ENCODE measurements at places on chromosomes 5 and 9.

DNA sequence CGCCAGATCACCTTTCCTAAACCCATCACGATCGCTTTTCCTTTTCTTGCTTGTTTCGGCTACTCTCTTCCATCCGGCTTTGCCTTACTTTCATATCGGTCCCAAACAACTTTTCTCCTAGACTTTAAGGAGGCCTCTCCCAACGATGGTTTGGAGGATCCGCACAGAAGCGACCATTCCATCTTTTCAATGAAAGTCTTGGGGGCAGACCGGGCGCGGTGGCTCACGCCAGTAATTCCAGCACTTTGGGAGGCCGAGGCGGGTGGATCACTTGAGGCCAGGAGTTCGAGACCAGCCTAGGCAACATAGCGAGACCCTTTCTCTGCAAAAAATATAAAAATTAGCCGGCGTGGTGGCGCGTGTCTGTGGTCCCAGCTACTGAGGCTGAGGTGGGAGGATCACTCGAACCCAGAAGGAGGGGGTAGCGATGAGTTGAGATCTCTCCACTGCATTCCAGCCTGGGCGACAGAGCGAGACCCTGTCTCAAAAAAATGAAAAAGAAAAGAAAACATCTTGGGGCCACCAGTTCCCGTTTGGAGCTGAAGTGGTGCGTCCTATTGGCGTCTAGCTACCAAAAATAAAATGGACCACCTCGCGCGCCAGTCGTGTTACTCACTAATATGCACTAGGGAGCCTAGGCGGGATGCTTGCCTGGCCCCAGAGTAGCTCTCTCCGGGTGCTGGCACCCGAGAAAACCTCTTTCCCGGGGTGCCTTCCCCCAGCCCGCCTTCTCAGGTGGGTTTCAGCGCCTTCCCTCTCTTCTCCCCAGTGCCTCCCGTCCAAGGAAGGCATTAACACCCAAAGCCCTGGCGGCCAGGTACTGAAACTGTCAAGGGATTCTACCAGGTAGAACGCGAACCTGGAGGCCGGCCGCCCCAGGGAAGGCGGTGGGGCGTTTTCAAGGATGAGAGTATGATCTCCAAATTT, 800 bp upstream of the AP3B1 start:
- DNase-seq: peak; percentile 15

GRCh38 chr5:62547945-62548630, 30.5 kb upstream of the LRRC70 start:
- no peak for DNase-seq

DNA sequence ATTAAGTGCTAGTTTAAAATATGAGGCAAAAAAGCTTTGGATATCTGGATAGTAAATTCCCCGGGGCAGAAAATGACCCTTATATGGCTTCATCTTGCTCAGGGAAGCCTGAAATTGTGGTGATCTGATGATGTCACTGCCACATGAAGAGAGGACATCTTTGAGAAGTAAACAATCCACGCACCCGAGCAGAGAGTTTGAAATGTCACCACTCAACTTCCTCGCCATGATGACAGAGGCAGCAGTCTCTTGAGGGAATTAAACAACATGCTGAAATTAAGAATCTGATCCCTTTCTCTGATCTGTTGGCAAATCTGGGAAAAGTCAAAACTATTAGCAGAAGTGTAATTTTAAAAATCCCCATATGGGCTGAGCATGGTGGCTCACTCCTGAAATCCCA, 110.0 kb downstream of the TLE1 start:
- no peak for DNase-seq

DNA sequence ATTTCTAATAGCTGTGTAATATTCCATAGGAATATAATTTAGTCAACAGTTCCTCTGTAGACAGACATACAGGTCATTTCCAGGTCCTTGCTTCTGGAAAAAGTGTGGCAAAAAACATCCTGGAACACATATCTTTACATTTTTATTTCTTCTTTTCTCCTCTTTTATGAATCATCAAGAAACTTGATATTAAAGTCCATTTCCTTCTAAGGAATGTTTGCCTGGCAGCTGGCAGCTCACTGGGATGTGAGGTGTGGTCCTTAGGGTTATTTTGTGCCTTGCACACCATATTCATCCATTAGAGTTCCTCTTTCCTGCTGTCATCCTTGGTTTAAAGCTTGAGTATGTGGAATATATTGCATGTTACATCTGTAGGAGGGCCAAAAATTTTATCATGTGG, 122.0 kb downstream of the GALNT10 start:
- DNase-seq: no peak

DNA sequence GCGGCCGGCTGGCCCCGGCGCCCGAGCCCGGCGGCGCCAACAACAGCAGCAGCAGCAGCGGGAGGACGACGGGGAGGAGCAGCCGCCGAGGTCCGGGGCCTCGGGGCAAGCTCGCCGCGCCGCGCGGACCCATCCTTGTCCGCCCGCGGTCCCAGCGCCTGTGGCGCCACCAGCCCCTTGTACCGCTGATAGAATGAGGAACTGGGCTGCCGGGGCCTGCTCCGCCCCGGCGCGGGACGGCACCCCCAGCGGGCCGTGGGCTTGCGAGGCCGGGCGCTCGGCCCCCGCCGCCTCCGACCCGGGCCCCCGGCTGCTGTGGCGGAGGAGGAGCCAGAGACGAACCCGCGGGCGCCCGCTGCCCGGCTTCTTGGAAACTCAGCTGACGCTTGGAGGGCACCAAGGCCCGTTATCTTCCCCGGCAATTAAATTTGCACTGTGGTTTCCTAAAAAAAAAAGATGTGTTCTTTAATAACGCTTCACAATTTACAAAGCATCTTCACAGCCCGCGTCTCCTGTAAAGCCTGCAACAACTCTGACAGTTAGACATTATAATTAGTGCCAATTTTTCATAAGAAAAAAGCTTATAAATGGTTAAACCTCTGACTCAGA, at the start of gene ARSB:
TSS of gene ARSB (minus strand) at position 195 of the 609 bp plus-strand sequence. CDS start at position 133, 62 bp downstream.
- DNase-seq: peak; percentile 38

GRCh38 chr9:127133739-127134167, 11.3 kb upstream of the ANGPTL2 start:
- DNase-seq: no peak

DNA sequence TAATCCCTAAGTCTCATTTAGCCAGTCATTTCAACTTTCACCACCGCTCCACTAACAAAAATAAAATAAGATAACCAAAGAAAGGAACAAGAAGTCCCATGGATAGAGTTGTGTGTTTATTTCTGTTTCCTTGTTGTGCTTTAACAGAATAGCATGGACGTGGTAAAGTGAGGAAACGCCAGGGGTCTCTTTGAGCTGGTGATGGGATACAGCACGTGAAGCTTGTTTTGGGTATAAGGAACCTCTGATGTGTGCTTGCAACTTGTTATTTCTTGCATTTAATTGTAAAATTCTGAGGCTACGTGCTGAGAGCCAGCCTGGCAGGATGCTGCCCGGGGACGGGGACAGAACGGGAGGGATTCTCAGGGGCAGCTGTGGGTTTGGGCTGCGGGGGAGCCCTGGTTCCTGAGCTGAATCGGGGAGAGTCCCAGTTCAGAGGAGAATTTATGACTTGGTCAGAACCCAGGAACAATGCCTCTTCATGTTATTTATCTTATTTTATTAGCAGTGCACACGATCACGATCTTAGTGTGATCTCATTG, 63.4 kb downstream of the ANKRD33B start:
- DNase-seq: peak; percentile 28

DNA sequence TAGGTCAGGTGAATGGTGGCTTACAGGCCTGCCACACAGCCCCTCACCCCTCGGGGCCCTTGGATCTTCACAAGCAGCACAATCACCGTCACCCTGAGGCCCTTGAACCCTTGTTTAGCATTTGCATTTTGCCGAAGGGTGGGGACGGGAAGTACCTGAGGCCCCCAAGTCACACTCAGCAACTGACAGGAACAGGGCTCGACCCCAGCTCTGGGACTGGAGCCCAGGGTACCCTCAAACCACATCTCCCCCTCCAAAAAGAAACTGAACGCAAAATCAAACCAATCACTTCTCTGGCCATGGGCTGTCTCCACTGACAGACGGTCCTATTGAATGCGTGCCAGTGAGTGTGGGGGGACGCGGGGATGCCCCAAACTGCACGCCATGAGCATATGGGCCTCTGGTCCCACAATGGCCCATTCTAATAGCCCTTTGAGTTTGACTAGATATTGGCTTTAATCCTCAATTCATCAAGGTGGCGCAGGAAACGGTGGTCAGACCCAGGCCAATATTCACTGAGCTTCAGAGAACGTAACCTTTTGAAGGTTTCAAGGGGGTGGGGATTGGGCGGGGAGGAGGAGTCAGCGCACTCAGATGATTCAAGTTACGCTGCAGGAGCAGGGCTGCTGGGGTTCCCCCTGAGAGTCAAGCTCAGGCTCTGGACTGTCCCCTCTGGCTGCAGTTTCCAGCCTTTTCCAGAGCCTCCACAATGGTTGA, 176.0 kb downstream of the DAB2IP start:
- DNase-seq: no peak

DNA sequence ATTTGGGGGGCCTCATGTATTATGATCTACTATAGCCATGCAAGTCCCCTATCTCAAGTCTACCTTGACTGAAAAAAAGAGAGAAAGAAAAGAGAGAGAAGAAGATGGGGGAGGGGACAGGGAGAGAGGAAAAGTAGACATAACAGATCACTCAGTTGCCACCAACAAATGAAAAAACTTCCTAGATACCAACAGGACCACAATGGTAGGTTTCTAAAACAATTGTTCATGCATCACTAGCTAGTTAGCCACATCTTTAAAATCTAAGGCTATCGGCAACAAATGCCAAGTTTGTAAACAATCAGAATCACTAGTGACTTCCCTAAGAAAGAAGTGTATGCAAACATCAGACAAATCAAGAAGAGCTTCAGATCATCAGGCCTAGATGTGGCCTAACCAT, 328.2 kb downstream of the BNC2 start:
- DNase-seq: no peak

- DNase-seq: no peak
Observed at GRCh38 chr5:129019401-129019908, 54.2 kb downstream of the SLC27A6 start.

DNA sequence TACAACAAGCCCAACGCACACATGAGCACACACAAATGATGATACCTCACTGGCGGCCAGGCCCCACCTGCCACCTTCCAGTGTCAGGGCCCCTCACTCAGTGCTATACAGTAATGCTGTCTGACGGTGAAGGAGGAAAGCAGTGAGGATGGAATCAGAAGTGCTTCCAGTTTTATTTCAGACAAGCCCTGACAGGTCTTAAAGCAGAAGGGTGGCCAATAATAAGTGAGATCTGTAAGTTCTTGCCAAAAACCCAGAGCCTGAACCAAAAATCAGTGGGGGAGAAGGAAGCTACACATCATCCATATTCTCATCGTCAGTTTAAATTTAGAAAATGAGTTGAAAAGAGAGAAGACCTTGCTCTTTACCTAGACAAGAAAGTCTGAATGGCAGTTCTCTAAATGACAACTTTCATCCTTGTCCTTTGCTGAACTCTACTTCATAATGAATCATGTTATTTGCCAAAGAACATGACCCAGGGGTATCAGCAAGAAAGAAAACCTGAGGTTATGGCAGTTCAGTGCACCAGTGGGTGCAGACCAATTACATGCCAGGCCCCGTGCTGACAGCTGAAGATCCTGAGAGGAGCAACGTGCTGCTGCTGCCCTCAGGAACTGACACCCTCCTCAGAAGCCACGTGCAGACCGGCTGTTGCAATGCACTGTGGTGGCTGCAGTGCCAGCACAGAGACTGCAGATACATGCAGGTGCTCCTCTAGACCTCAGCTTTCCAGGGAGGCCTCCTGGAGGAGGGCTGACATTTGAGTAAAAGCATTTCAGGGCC, 118.7 kb downstream of the DROSHA start:
- no peak for DNase-seq

DNA sequence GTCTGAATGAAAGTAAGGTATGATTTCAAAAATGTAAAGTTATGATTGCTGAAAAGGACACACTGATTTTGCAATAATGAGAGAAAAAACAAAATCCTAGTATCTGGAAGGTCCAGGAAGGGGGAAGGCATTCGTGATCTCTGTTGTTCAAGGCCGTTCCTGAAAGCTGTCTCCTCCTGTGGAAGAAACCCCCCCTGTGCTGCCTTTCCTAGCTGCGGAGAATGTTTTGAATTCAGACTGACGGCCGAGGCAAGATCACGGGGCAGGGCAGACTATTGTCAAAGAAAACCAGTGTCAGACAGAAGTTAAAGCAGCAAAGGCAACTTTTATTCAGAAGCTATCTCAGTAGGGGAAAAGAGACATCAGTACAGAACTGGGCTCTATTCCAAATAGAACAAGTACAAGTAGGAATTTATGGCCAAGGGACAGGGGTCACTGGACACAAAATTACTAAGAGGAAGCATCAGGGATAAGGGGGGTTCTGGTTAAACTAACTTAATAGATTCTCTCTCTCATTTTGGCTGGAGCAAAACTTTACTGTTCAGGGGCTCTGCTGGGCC, 61.9 kb upstream of the IGFBPL1 start:
- peak; percentile 22 for DNase-seq

DNA sequence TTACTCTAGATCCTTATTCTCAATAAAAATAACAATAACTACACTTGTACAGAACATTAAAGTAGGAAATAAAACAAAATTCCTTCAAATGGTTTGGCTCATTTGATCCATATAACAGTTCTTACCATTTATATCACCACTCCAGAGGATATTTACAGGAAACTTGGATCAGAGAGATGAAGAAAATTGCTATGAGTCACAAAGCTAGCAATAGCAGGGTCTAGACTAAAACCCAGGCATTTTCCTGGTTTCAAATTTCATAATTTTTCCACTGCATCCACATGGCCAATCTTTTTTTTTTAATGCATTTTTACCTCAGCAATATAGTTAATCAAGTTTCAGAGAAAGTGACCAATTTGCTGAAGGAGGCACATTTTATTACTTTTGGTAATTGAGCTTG, 299.2 kb downstream of the ELAVL2 start:
- DNase-seq: no peak

DNA sequence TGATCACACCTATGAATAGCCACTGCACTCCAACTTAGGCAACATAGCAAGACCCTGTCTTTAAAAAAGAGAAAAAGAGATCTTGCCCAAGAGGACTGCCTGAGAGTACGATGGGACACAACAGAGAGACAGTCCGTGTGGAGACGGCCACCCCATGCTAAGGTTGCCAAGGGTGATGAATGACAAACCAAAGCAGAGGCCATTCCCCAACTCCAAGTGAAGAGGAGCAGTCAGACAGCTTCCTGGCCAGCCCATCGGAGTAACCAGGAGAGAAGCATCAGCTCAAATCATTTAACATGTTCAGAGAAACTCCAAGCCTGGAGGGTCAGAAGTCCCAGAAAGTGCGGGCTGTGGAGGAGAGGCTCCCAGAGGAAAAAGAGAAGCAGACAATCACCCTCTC, 63.9 kb upstream of the SUB1 start:
- DNase-seq: no peak

Data from renal pelvis (tissue), 12 donors.